SW480 (cell line): ENCODE measurements at places on chromosomes 2 and 18.
A peak's percentile ranks its signal among the peaks of the same experiment; 100 is the strongest.

- DNase-seq, result no peak
These were observed 101.1 kb upstream of the NCK2 start for GRCh38 chr2:105643405-105644173.

- no peak for DNase-seq
These were observed 5.4 kb upstream of the CERKL start for GRCh38 chr2:181662287-181662686.

- DNase-seq, result peak; percentile 33
These were observed 41.6 kb upstream of the ACYP2 start for GRCh38 chr2:54073796-54074195.

GRCh38 chr18:59276047-59276446 is 2.8 kb upstream of the RAX start:
- DNase-seq, result no peak

GRCh38 chr18:54877076-54877475 is 48.8 kb downstream of the RAB27B start:
- no peak for DNase-seq

DNA sequence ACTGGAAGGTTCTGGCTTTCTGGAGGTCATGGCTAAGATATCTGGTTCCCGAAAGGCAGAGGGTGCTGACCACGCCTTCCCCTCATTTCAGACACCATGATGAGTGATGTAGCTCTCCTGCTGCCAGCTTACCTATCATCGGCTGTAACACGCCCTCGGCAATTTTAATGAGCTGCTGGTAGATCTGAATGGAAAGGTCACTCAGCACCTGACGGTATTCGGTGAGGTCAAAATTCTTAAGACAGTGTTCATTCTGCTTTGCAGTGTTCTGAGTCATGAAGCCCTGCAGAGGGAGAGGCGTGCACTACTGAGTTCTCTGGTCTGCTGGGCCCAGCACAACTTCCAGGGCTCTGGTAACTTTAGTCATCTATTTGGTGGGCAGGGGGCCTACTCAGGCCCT is 25.7 kb upstream of the ACAA2 start:
- DNase-seq, result no peak

GRCh38 chr2:118881490-118882129 is 34.2 kb upstream of the EN1 start:
- DNase-seq, result peak; percentile 80

GRCh38 chr18:63016270-63016669 is 300.9 kb downstream of the PHLPP1 start:
- peak; percentile 27 for DNase-seq

DNA sequence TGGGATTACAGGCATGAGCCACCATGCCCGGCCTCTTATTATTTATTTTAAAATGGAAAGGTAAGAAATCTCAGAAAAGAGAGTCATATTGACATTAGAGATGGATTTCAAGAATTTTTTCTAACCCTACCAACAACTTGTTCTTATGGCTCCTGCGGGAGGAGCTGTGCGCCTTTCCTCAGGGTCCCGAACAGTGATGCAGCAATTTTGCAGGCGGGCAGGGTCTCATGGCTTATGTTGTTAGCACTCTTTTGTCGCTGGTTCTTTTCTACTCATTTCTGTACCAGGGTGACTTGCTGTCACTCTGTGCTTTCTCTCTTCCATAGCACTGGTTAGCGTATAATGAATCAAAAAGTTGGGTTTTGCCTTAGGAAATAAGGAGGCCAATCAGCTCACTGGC is 148.8 kb upstream of the DLGAP1 start:
- DNase-seq, result no peak

GRCh38 chr2:160956243-160956802 is 203.9 kb upstream of the TANK start:
- no peak for DNase-seq

DNA sequence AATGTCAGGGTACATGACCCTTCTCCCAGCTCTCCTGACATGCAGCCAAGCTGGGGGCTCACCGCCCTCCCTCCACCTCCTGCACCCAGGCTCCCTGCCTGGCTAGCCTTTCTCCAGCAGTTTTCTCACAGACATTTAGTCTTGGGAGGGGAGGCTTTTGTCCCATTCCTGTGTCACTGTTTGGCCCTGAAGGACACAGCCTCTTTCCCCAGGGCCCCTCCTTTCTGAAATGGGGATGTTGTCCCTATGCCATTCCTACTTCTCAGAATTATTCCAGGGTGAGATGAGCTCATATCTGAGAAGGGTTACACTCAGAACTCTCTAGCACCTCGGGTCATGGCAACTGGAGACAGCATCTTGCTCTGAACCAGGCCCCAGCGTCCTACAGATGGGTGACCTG is 47.3 kb upstream of the MRPL33 start:
- no peak for DNase-seq
